ENCODE measurements at places on chromosomes 4 and X.

- DNase-seq = no peak
Measured at GRCh38 chr4:126238013-126238412, 923.3 kb downstream of the FAT4 start.

GRCh38 chr4:183249854-183250253, 70.2 kb downstream of the CLDN22 start:
- peak; percentile 7 for DNase-seq

DNA sequence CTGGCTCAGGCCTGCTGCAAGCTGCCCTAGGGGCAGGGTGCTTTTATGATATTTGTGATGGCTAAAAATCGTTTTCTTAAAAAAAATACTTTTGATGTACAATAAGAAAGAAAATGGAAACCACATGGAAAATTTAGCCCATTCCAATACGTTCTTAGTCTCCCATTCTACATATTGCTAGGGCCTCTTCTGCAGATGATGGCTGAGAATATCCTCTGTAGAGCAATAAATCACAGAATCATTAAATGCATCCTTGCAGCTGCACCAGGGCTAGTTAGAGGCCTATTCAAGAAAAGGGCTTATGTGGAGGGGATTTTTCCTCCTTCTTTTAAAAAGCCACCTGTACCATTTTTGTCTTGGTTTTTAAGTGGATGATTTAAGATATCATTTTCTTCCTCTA, 97.6 kb upstream of the C1GALT1C1 start:
- no peak for DNase-seq

- no peak for DNase-seq
Measured at GRCh38 chr4:40546969-40547788, 82.5 kb downstream of the RBM47 start.

DNA sequence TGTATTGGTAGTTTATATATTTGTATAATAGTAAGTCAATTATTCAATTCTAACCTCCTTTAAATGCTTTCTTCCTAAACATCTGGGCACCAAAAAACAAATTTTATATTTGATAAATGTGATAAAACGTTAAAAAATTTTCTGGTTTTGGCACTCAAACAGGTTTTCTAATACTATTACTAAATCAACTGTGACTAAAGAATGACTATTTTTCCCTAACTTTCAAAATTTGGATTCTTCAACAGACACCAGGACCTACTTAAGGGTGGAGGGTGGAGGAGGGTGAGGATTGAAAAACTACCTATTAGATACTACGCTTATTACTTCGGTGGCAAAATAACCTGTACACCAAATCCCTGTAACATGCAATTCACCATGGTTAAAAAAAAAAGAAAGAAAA, 555.5 kb downstream of the IL15 start:
- no peak for DNase-seq

DNA sequence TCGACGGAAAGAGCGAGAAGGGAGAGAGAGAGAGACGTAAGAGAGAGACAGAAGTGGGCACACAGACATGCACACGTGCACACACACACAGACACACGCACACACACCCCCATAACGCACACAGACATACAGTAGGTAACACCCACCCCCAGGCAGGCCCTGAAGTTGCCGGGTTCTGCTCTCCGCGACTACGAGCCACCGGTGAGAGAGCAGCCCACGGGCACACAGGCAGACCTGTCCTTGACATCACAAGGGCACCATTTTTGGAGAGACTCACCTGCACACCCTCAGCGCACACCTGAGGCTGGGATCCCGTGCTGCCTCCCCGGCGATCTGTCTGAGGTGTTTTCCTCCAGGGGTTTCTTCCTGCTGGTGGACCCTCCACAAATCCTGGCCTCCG, 1171.0 kb upstream of the PCDH10 start:
- no peak for DNase-seq
